Right ventricle myocardium inferior (tissue), 1 donor: ENCODE measurements at places on chromosomes 2 and 18.
A peak's percentile ranks its signal among the peaks of the same experiment; 100 is the strongest.

- DNase-seq: no peak
Observed at GRCh38 chr2:174350018-174350417, 15.3 kb downstream of the SP9 start.

DNA sequence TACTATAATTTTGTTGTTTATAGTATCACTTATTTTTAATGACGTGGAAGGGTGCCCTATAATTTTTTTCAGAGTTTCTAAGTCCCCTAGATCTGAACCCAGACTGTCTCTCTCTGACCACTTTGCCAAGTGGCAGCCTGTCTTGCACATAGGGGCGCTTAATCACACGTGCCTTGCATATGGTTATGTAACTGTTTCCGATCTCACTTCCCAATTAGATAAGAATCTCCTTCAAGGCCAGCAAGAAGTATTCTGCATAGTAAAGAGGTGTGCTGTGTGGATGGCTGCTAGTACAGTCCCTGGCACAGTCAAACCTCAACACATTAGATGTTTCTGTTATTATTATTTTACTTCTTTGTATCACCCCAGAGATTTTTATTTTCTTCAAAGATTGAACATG is 197.8 kb upstream of the SIX2 start:
- DNase-seq: no peak

DNA sequence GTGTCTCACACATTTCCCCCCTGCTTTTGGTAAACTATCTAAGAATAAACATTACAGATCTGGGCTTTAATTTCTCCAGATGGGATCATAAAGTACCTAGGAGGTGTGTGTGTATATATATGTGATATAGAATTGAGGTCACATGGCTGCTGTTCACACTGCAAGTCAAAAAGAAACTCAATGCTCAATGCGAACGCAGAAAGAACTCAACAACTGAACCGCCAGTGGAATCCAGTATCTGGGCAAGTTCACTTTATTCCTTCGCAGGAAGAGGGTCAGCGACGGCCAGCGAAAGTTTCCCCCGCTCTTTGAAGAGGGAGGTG is 17.7 kb downstream of the POU3F3 start:
- no peak for DNase-seq

GRCh38 chr18:8949206-8949605 is 153.3 kb upstream of the NDUFV2 start:
- no peak for DNase-seq

GRCh38 chr18:29430416-29430815 is 1253.5 kb upstream of the CDH2 start:
- no peak for DNase-seq

GRCh38 chr2:233650981-233651380 is 14.7 kb downstream of the UGT1A10 start:
- DNase-seq: no peak

DNA sequence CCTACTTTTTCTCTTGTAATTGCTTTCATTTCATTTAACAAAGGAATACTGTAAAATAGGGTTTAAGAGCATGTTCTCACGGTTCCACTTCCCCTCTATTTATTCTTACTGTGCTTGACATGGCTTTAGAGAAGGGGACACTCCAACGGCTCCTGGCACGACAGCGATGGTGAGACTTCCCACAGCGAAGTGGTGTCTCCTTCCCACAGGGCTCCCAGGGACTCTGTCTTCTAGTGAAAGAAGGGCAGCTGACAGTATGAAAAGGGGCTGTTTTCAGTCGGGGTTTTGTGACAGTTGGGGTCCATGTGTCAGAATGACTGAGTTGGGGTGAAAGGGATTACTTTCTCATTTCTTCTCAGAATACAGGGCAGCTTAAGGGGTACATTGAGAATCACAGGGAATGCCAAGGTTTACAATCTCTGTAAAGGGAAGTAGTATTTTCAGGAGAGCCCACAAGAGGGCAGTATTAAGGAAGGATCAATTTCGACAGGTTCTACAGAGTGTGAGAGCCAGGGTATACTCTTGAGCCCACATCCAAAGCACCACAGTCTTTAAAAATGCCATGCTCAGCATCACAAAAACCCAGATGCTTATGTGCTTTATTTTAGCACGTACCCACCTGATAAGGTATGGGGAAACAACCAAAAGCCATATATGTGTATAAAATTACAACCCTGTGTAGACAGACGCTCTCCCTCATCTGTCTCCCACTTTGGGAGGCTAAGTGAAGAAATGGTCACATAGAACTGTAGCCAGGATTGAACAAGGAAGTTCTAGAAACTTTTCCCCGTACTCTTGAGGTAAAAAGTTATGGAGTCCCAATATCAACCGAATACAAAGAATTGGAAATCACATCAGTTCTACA is 31.3 kb upstream of the RAPGEF4 start:
- no peak for DNase-seq

DNA sequence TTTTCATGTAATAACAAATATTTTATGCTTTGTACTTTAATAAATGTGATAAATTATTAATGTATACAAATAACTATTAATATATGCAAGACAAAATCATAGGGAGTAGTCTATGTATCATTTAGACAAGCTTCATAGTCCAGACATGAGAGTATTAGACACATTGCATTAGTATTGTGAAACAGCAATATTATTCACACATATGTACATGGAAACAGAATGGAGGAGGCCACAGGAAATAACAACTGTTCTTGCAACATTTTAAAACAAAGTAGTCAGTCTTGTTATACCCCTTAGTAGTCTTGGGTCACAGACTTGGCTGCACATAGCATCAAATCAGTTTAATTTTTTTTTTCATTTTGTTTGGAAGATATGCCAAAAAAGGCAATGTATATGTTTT is 15.8 kb downstream of the DSC1 start:
- no peak for DNase-seq

GRCh38 chr2:56014046-56014730 is 90.6 kb upstream of the EFEMP1 start:
- DNase-seq: no peak

DNA sequence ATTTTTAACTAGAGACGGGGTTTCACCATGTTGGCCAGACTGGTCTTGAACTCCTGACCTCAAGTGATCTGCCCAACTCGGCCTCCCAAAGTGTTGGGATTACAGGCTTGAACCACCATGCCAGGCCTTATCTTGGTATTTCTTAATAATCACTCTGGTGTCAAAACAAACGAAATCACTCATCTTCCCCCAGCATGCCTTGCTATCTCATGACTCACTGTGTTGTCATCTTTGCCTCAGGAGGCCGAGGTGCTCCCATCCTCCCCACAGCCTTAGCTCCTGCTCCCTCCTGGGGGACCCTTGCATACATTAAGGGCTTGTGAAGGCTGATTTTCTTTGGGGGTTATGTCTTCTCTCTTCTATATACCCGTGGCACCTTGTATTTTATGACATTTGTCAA is 250.1 kb upstream of the DPP10 start:
- DNase-seq: no peak

GRCh38 chr2:201930831-201931230 is 102.8 kb upstream of the FZD7 start:
- no peak for DNase-seq

DNA sequence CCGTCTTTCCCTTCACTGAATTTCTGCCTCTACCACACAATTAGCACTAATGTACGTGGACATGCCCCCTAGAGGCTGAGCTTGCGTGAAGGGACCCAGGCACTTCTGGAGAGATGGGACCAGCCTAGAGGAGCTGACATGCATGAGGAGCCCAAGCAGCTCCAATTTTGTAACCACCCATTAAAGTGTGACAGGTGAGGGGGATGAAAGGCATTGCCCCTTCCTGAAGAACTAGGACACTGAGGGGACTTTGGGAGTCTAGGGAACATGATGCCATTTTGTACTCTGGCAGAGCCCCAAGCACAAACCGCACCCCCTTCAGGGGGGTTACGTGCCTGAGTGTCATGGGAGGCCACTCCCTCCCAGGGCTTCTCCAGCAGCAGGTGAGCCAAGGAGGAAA is 63.6 kb downstream of the HNRNPLL start:
- DNase-seq: no peak

DNA sequence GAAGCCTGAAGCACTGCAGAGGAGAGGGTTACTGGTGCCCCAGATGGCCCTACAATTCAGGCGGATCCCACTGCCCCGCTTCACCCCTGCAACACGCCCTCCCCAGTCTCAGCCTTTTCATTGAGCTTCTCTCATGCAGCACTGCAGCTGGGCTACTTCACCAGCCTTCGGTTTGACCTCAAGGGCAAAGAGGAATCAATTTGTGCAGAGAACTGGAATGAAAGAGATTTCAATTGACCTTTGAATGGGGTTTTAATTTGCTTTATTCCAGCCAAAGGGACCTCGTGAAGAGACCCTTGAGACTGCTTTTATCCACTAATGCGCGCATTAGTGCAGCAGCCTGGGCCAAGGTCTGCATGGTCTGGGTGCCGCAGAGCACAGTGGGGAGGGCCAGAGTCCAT is 8.8 kb upstream of the POMC start:
- DNase-seq: no peak

DNA sequence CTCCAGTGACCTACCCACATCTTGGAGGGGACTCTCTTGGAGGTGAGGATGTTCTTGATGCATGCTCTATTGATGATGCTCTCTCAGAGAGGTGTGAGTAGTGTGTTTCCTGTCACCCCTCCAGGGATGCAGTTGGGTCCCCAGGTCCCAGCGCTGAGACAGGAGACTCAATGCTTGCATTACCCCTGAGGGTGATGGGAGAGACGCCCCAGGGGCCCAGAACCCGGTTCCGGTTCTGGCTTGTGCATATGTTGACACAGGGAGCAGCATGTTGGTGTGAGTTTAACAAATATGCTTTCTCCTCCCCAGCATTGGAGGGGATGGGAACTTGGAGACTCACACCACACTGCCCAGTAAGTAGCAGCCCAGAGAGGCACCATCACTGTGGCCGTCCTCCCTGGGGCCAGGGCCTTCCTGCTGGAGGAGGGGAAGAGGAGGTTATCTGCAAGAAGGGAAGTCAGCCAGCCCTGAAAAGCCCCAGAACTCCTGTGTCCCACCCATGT is 124.5 kb downstream of the PLB1 start:
- no peak for DNase-seq

DNA sequence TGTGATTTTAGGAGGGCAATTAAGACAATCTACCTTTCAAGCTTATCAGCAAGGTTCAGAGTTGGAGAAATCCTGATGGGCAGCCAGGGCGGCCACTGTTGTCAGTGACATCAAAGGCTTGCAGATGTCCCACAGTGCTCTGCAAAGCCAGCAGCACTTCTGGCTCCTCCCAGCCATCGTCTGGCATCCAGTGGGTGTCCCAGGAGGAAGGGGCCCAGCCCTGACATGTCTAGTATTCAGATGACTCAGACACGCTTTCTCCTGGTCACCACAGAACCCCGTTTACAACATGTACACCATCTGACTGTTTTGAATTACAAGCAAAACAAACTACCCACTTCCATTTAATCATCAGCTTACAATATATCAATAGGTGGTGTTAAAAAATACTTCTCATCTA is 61.4 kb downstream of the CYRIA start:
- no peak for DNase-seq

DNA sequence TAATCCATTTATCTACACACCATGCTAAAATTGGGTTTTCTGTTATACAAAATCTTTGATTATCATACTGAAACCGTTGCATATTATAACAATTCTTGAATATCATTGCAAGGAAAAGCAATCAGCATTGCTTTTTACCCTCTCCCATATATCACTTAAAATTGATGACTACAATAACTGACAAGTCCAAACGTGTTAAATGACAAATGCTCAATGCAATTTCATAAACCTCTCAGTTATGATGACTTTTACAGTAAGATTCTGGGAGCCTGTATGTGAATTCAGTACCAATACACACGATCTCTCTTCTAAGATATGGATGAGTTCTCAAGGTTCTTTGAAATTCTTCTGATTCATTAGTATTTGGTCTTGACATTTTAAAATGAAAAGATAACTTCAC is 368.5 kb upstream of the TRIB2 start:
- DNase-seq: no peak

GRCh38 chr18:44423814-44424644 is 256.7 kb upstream of the SETBP1 start:
- no peak for DNase-seq

DNA sequence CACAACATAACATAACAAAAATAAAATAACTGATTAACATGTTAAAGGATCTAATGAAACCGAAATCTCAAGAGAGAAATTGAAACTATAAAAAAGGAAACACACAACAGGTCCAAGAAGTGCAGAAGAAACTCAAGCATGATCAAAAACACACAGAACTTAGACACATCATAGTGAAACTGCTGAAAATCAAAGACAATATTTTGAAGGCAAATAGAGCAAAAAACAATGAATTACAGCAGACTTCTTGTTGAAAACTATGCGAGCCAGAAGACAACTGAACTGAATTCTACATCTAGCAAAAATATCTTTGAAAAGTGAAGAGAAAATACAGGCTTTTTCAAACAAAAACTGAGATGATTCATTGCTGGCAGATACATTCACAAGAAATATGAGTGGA is 61.3 kb downstream of the UGP2 start:
- no peak for DNase-seq

DNA sequence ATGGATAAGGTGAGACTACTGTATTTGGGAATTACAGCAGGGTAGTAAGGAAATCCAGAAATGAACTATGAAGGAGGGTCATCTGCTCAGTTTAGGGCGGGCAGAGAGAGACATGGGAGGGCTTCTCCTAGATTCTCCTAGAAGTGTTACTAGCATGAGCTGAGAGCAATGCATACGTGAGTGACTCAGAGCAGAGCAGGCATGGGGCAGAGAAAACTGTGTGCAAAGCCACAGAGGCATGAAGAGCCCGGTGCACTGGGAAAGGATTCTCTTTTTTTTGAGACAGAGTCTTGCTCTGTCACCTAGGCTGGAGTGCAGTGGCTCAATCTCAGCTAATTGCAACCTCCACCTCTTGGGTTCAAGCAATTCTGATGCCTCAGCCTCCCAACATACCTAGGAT is 116.2 kb downstream of the SOCS6 start:
- no peak for DNase-seq

GRCh38 chr2:108139521-108139920 is 100.2 kb upstream of the SULT1C3 start:
- DNase-seq: no peak

- peak; percentile 80 for DNase-seq
Observed at GRCh38 chr2:235494716-235495372, 1.0 kb downstream of the AGAP1 start.

GRCh38 chr18:63240531-63241316 is 78.8 kb downstream of the BCL2 start:
- DNase-seq: no peak

GRCh38 chr2:219314804-219315468 is 5.7 kb upstream of the PTPRN start:
- no peak for DNase-seq

DNA sequence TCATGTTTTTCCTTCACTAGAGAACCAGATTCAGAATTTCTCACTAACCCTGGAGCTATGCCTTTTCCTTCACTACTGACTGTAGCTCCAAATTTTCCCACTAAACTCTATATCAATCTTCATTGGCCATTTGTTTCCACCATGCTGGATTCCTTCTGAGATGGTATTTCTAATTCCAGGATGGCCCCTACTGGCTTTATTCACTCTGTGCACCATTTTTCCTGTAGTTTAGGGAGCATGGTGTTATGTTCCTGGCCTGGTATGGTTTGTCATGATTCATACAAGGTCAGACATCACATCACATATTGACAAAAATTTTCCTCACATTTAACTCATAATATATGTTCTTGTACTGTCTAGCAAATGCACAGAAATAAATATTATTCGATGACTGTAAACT is 229.2 kb upstream of the TFPI start:
- no peak for DNase-seq

GRCh38 chr2:203737360-203737759 is 30.9 kb downstream of the CD28 start:
- DNase-seq: no peak
